NCI-H526 (cell line): ENCODE measurements at places on chromosomes 11 and 22.

- no peak for DNase-seq
Measured at GRCh38 chr22:46673662-46674236, 53.6 kb downstream of the GRAMD4 start.

GRCh38 chr11:61679296-61679695 lies 895 bp upstream of the DAGLA start:
- no peak for DNase-seq

GRCh38 chr11:31480930-31481329 lies 28.5 kb downstream of the IMMP1L start:
- peak; percentile 91 for DNase-seq

- no peak for DNase-seq
Measured at GRCh38 chr11:105991888-105992287, 30.2 kb downstream of the MSANTD4 start.

DNA sequence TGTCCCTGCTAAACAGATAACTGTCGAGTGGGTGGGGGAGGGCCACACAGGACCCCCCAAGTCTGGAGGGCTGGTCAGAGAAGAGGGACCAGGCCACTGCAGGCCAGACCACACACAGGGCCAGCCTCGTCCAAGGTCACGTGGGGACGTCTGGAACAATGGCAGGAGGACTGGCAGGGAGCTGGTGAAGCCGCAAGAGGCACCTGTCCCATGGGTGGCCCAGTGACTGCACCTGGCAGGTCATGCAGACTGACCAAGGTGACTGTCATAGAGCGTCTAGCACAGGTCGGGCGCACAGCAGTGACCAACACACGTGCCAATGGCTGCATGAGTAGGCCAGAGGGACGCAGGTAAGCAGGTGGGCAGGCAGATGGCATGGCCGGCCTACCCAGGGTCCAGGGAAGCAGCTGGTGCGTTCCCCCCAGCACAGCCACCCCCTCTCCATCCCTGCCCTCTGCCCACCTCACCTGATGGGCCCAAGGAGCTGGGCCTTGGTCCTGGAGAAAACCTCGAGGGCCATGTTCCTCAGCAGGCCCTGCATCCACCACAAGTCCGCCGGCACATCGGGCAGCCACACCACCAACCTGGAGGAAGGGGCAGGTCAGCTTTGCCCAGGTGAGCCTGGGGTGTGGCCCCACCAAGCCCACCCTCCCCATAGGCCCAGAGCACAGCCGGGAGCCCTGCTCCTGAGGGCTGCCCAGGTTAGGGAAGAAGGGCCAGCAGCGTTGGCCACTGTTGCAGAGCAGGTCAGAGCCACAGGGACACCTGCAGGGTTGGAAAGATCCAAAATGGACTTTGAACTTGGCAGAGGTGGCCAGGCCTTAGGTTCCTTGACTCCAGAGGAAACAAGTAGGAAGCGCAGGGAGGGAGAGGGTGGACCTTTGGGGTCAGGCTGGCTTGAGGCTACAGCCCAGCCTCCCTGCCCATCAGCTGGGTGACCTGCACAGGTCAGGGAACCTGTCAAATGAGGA lies 10.4 kb downstream of the PNPLA5 start:
- DNase-seq: no peak
